ENCODE measurements at places on chromosomes 7 and 10. TPM values are rescaled to one million over a fixed set of nuclear protein-coding genes. Genes with fewer than 3 reads are reported as not detected.

GRCh38 chr10:88253622-88254021, 329.5 kb downstream of the RNLS start:
- peak; percentile 44 for DNase-seq

- no peak for DNase-seq
Measured at GRCh38 chr7:23247603-23248335, 1.2 kb downstream of the GPNMB start.

- no peak for DNase-seq
Measured at GRCh38 chr7:41206267-41206666, 496.6 kb downstream of the INHBA start.

- DNase-seq = peak; percentile 3
Measured at GRCh38 chr7:32221736-32222135, 151.5 kb upstream of the PDE1C start.

DNA sequence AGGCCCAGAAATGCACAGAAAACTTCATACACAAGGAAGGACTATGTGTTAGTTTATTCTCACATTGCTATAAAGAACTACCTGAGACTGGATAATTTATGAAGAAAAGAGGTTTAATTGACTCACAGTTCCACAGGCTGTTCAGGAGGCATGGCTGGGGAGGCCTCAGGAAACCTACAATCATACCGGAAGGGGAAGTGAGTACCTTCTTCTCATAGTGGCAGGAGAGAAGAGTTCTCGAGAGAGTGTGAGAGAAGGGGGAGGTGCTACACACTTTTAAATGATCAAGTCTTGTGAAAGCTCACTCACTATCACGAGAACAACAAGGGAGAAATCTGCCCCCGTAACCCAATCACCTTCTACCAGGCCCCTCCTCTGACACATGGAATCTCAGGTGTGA, 16.8 kb upstream of the RAMP3 start:
- DNase-seq = no peak

DNA sequence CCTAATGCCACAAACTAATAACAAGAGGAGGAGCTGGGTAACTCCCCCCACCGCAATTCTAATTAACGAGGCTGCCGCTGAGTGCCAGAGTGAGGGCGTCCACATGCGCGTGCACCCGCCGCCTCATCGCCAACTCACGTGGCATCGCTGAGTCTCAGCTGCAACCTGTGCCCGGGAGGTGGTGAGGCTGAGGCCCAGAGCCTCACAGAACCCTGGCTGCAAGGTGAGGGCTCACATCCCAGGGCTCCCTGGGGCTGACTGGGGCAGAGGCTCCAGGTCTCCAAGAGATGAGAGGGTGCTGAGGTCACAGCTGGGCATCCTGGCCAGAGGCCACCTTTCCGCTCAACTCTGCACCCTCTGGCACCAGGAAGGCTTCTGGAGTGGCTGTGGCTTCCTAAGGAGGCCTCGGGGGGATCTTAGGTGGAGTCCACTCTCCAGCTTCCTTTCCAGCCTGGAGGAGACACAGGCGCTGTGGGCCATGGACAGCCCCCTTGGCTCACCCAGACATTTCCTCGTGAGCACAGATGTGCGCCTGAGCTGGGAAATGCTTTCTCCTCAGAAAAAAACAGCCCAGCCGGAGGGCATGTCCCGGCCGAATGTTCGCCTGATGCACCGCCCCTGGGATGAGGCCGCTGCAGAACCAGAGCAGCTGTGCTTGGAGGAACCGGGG, 242.6 kb downstream of the MAD1L1 start:
- no peak for DNase-seq

GRCh38 chr7:155420116-155420515, 37.8 kb upstream of the EN2 start:
- no peak for DNase-seq

DNA sequence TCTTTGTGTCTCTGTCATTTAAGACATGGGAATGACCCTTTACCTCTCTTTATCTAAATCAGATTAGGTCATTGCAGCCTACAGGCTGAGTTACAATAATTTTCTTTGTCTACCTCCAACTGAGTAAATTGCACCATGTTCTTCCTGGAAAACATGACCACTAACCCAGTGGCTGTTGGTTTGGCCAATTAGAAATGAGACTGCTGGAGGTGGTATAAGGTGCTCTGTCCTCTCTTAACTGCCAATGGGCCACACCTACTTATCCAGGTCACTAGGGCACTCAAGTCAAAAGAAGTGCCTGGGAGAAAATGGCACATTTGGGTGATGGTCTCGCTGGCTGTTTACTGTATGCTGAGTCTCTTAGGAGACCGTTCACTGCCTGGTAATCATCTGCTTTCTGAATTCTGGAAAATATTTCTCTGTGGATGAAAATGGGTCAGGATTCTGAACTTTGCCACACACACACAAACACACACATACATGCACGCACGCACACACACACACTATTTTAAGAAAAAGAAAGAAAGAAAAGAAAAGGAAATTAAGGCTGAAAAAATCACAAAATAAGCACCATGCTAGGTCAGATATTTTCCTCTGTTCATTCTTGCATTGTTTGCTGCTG, 16.4 kb downstream of the STAMBPL1 start:
- DNase-seq = no peak

DNA sequence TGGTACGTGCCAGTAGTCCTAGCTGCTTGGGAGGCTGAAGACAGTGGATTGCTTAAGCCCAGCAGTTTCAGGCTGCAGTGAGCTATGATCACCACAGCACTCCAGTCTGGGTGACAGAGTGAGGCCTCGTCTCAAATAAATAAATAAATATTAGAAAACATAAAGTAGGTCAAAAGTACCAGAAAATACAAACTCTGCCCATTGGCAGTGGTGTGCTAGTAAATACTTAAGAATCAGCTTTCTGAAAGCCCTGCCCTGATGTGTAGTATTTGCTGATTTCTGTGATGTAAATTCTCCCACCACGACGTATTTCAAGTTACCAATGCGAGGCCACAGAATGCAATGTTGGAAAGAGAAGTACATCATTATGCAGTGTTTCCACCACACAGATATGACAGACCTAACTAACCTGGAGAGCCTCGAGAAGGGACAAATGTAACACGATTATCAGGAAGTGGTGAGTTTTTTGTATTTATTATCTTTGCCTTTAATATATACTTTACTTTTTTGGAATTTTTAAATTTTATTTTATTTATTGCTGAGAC, 11.8 kb upstream of the MAP3K8 start:
- no peak for DNase-seq

- no peak for DNase-seq
Measured at GRCh38 chr7:27119412-27119911, 11.1 kb downstream of the HOXA4 start.

- no peak for DNase-seq
Measured at GRCh38 chr10:67696679-67697078, 684 bp upstream of the CTNNA3 start.

DNA sequence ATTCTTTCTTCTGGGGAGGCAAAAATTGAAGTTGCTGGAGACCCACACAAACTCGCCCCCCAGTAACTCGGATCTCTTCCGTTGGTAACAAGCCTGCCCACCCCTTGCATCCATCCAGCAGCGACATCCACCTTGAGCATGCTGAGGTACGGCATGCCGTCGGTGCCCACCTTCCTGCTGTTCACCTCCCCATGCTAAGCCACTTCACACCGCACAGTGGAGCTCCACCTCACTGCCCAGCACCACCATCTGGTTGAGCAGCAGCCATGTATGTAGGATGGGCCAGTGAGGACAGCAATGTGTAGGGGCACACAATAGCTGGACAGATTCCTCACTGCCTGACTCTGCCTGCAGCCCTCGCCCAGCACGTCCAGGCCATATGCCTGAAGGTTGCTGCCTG, 138.1 kb upstream of the ZNF92 start:
- DNase-seq = no peak

GRCh38 chr10:67697724-67698131, 1.7 kb upstream of the CTNNA3 start:
- DNase-seq = peak; percentile 64

- DNase-seq = no peak
Measured at GRCh38 chr7:101984133-101984879, 166.9 kb downstream of the CUX1 start.

GRCh38 chr7:44757311-44757710, 8.7 kb downstream of the ZMIZ2 start:
- no peak for DNase-seq

DNA sequence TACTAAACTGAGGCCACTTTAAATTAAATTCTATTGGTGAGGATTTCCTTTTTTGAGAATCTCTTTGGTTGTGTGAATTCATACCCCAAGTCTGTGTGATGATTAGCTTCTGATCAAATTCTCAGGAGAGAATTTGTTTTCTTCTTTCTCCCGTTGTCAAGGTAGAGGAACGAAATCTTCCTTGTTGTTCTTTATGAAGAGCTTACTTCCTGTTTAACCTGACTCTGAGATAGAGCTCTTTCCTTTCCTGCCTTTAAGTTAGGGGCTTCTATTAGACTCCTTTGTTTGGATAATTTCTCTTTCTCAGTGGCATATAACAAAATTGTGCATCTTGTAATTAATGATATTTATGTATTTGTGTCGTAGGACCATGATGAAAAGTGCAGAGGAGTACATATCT, 572.1 kb downstream of the REEP3 start:
- DNase-seq = no peak

GRCh38 chr7:5701085-5701914, 80.2 kb downstream of the RNF216 start:
- DNase-seq = peak; percentile 48

DNA sequence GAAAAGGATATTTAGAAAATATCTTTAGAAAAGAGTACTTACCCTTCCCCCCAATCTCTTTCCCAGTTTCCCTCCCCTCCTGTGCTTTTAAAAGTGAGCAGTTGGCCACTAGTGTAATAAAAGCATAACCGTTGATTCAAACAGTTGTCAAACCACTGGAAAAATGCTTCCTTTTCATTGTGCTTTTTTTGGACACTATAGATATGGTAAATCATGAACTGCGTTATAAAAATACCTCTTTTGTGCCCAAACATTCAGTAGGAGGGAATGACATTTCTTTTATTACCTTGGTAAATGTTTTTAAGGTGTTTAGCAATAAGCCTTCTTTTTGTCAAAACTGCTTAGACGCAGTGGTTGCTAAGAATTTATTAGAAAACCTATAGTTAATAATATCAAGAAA, 232.4 kb downstream of the SLC25A13 start:
- no peak for DNase-seq

- no peak for DNase-seq
Measured at GRCh38 chr10:69489506-69490090, 38.3 kb downstream of the TSPAN15 start.

DNA sequence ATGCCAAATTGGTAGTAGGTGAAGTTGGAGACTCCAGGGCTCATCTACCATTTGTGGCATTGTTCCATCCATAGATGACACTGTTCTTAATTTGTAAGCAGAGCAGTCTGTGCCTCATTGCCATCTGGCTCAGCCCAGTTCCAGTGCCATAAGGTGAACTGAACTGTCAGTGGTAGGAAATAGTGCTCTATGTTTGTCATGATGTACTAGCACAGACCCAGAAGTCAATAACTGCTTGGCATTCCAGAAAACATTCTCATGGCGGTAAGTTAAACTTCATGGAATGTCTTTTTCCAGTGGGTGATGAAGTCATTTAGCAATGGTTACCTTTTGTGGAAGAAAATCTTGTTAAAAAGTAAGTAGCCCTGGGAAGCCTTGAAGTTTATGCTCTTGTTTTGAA, 302.7 kb downstream of the SUGCT start:
- DNase-seq = peak; percentile 38

- DNase-seq = no peak
Measured at GRCh38 chr7:13257661-13258060, 570.2 kb downstream of the ARL4A start.

DNA sequence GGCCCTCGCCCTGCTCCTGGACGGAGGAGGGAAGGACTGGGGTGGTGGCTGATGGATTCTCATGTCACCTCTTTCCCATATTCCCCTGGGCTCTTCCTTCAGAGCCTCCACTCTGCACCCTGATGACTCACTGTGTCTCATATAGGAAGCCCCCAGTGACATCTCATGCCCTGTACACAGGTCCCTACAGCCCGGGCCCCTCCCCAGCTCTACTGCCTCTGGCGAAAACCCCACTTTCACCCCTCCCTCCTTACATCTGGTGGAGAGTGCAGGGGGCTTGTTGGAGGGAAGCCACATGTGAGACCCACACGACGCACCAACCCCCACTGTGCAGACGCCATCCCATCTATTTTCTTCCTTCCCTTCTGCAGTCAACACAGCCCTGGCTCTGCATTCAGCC, 72.8 kb upstream of the ZNF479 start:
- DNase-seq = no peak

DNA sequence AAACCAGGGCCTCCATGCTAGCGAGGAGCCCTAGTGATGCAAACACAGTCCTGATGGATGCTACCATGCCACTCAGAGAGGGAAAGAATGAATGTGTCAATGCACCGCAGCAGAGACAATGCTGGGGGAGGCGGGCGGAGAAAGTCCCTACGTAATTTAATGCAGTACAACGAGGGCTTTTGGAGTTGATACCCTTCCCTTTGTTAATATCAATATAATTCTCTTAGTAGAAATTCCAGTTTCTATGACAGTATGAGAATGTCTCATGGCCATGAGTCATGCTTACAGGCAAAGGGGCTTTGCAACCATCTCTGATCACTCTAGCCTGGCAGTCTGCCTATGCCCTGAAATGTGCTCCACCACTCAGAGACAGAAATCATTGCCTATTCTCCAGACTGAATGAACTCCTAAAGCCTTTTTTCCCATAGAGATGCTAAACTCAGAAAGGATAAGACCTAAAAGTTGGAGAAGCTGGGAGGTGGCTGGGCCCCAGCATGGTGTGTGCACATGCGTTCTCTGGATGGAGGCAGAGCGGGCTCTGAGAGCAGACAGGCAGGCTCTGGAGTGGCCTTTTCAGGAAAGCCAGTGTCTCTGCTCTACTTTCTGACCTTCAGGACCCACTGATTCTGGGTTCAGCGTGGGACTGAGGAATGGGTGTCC, 20.3 kb upstream of the GIMAP2 start:
- DNase-seq = no peak

Gene MACC1
- 0.14 TPM for total RNA-seq

Gene ASIC3
- 3.9 TPM for total RNA-seq

Gene HSPA12A
- 9.1 TPM for total RNA-seq

Gene FAM237B
- total RNA-seq = not detected

Gene C10orf143
- 4.9 TPM for total RNA-seq

Gene VWA2
- not detected for total RNA-seq

Gene PKD2L1
- total RNA-seq = not detected

Gene ZNF117
- 4.8 TPM for total RNA-seq

Gene NUTM2E
- 0.12 TPM for total RNA-seq

Gene CRTAC1
- total RNA-seq = not detected

Gene GHRHR
- total RNA-seq = not detected

Gene SLC35B4
- 18.6 TPM for total RNA-seq

Gene CLCN1
- total RNA-seq = not detected

Gene GIMAP8
- not detected for total RNA-seq

Data from MCF 10A (cell line).